CD4-positive, alpha-beta memory T cell (primary cell): ENCODE measurements at places on chromosomes 7 and 10.

DNA sequence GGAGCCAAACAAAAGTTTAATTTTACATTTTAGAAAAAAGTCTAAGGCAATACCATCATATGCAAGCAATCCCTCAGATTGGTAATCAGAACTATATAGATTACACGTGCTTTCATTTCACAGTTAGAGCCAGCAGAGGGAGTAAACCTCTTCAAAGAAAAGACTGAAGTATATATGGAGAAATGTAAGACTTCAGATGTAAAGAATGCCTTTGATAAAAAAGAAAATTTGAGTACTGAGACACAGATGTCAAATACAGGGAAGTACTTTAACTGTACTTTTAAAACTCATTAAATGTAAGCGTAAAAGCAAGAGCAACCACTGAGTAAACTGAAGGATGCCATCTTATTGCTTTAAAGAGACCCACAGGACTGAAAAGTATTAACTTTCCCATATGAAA lies 101.4 kb upstream of the FAM133B start:
- no peaks in the 10 kb centered on the region for H3K36me3 ChIP-seq
- H3K4me1 ChIP-seq, result peaks cover 32% of the 10 kb centered on the region
- H3K4me3 ChIP-seq, result no peak overlapping the region
- no peaks in the 10 kb centered on the region for H3K27me3 ChIP-seq
- H3K27ac ChIP-seq, result no peak overlapping the region

- H3K4me1 ChIP-seq, result no peaks in the 10 kb centered on the region
- no peak for DNase-seq
- H3K27me3 ChIP-seq, result no peaks in the 10 kb centered on the region
- H3K36me3 ChIP-seq, result no peaks in the 10 kb centered on the region
Measured at GRCh38 chr7:16084370-16084769, 337.0 kb downstream of the CRPPA start.

DNA sequence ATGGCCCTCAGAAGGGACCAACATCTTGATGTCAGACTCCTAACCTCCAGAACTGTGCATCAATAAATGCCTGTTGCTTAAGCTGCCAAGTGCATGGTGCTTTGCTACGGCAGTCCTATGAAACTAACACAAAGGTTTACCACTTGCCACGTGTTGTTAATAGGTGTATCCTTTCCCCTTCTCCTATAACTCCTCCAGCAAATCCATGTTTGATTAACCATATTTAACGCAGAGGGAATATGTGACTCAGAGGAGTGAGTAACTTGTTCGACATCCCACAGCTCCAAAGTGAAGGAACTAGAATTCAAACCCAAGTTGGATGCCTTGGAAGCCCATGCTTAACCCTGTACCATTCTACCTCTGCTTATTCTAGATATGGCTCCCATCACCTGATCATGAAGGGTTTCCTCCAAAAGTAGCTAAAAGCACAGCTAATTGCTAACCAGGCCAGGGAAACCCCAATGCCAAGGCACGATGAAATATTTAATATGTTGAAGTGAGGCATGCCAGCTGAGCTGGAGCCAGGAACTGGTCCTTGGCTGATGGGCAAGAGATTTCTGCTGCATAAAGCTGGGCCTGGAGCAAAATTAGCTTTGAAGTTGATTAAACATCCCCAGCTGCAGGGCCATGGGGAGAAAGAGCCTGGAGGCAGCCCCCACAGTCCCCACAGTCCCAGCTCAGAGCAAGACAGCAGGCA lies 131.9 kb downstream of the C10orf90 start:
- no peaks in the 10 kb centered on the region for H3K36me3 ChIP-seq
- DNase-seq, result no peak
- no peaks in the 10 kb centered on the region for H3K4me1 ChIP-seq
- no peaks in the 10 kb centered on the region for H3K27me3 ChIP-seq

DNA sequence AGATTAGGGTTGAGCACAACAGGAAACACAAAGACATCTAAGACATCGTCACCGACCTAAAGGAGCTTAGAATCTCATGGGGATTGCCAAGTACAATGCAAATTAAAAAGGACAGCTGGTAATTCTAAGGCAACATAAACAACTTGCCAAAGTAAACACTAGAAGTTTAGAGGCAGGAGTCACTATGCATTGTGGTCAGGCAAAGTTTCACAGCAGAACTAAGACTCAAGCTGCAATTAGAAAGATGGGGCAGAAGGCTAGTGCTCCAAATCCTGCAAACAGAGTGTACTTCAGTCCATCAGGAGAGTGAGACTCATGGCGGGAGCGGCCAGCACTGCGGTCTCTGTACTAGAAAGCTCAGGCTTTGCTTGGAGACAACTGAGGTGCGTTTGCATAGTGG lies 52.7 kb downstream of the HIPK2 start:
- H3K4me3 ChIP-seq, result no peak overlapping the region
- H3K4me1 ChIP-seq, result peaks cover 22% of the 10 kb centered on the region
- no peak for DNase-seq
- H3K27ac ChIP-seq, result no peak overlapping the region
- H3K27me3 ChIP-seq, result no peaks in the 10 kb centered on the region

DNA sequence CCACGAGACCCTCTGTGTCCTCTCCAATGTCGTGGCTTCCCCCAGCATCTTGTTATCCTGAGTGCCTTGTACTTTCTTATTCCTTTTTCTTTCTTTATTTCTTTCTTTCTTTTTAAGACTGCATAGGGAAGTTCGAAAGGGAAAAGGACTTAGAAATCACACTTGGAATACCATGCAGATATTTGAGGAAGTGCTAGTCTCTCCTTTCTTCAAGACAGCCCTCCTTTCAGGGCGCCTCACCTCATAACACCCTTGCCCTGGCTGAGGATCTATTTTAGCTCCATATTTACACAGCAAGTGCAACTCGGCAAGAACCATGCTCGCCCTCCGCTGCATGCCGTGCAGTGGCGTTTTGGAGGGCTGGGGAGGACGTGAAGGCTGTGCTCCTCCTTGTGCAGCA lies 232.3 kb upstream of the GLI3 start:
- DNase-seq, result no peak
- no peaks in the 10 kb centered on the region for H3K36me3 ChIP-seq
- H3K27ac ChIP-seq, result no peak overlapping the region

- H3K27me3 ChIP-seq, result no peaks in the 10 kb centered on the region
- H3K27ac ChIP-seq, result no peak overlapping the region
- no peak overlapping the region for H3K4me3 ChIP-seq
Measured at GRCh38 chr7:20170633-20171032, 46.6 kb downstream of the MACC1 start.

GRCh38 chr7:131109759-131110296 lies 217.8 kb upstream of the MKLN1 start:
- H3K27ac ChIP-seq, result peak overlapping the region; percentile 99
- no peaks in the 10 kb centered on the region for H3K36me3 ChIP-seq
- H3K4me1 ChIP-seq, result peaks cover 38% of the 10 kb centered on the region
- H3K27me3 ChIP-seq, result no peaks in the 10 kb centered on the region

DNA sequence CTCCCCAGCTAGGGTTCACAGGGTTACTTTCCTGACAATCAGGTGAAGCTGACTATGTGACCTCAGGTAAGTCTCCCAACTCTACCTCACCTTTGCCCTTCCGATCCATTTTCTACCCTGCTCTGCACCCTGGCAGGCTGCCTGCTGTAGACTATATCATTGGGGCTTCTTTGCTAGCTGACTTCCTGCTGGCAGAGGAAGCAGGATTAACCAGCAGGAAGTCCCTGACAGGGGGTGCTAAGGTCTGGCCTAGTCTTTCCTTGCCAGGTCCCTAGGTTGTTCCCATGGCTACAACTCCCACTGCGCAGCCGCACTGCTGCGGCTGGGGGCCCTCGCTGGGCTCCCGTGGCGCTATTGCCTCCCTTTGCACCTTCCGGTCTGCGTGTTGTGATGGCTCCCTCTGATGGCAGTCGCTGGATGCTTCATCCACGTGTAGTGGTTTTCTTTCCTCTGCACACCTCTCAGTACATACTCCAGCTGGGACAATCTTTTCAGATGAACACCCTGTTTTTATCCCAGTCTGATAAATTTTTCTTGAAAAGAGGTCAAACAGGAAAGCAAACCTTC lies 365.9 kb downstream of the REEP3 start:
- H3K27ac ChIP-seq, result no peak overlapping the region
- no peaks in the 10 kb centered on the region for H3K36me3 ChIP-seq
- DNase-seq, result no peak
- no peaks in the 10 kb centered on the region for H3K4me1 ChIP-seq

DNA sequence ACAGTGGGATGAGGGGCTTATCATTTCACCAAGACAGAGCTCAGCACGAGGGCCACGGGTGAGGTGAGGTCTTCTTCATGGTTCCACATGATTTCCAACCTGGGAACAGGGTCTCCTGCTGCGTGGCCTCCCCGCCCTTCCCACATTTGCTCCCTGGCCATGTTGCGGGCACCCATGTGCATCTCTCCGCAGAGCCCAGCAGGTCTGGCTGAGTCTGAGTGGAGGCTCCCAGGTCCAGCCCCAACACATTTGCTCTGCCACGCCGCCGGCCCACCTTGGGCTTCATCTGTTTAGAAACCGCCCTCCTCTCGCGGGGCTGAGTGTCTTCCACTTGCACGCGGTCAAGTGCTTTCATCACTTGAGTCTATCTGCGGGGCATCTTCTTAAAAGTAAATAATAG lies 14.8 kb upstream of the PRKAR1B start:
- H3K4me1 ChIP-seq, result no peaks in the 10 kb centered on the region
- H3K4me3 ChIP-seq, result no peak overlapping the region
- no peaks in the 10 kb centered on the region for H3K27me3 ChIP-seq
- H3K36me3 ChIP-seq, result peaks cover 10% of the 10 kb centered on the region
- DNase-seq, result no peak
- H3K27ac ChIP-seq, result no peak overlapping the region

DNA sequence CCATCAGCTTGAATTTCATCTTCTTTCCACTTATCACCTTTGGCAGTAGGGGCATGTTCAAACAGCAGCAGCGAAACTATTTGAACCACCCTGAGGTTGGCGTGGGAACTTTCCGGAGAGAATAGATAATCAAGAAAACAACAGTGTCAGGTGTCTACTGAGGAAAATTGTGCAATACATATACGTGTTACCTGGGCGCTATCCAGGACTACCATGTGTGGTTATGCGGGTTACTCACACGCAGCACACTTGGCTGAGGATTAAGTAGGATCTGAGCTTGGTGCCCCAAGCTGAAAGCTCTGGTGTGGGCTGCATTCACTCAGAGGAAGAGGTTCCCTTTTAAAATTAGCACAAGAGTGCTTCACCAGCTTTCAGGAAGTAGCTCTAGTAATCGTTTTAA lies 8.8 kb upstream of the ABI1 start:
- H3K4me3 ChIP-seq, result no peak overlapping the region
- no peaks in the 10 kb centered on the region for H3K36me3 ChIP-seq
- peak; percentile 18 for DNase-seq
- peaks cover 8% of the 10 kb centered on the region for H3K4me1 ChIP-seq

- H3K27me3 ChIP-seq, result no peaks in the 10 kb centered on the region
- no peak overlapping the region for H3K4me3 ChIP-seq
- no peaks in the 10 kb centered on the region for H3K36me3 ChIP-seq
- no peak overlapping the region for H3K27ac ChIP-seq
Measured at GRCh38 chr10:4391683-4392082, 434.3 kb upstream of the AKR1E2 start.

DNA sequence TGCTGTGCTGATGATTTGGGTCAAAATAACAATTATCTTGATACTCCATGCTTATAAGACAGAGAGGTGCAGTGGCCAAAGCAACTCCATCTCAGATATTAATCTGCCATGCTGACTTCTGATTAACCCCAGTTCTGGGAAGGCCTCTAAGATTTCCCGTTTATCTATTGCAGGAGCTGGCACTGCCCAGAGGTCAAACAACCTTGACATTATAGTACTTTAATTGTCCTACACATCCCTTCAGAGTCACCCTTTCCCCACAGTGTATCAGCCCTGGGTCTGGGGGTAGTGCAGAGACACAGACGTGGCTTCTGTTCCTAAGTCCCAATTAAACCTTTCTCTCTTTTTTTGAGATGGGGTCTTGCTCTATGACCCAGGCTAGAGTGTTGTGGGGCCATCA lies 63.8 kb downstream of the PARD3 start:
- DNase-seq, result no peak
- H3K36me3 ChIP-seq, result no peaks in the 10 kb centered on the region
- no peak overlapping the region for H3K27ac ChIP-seq
- H3K27me3 ChIP-seq, result no peaks in the 10 kb centered on the region
- no peak overlapping the region for H3K4me3 ChIP-seq

DNA sequence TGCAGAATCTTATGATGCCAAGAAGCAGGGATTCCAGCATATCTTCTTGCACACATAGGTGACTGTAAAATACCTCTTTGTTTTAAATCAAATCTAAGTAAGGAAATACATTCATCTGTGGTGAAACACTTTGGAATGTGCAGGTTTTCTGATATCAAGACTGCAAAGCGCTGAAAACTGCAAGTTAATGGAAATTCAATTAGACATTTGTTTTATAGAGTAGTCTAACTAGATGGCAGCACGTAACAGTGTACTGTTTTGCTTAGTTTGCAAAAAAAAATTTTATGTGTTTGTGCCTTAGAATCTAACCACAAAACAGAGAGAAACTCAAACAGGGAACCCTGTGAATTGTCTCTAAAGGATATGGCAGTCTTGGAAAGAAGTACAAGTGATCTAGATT lies 259.2 kb downstream of the HDAC9 start:
- H3K4me3 ChIP-seq, result no peak overlapping the region
- H3K27ac ChIP-seq, result no peak overlapping the region
- H3K4me1 ChIP-seq, result no peaks in the 10 kb centered on the region
- no peaks in the 10 kb centered on the region for H3K36me3 ChIP-seq
- DNase-seq, result no peak

GRCh38 chr7:93198472-93198871 lies 27.8 kb downstream of the HEPACAM2 start:
- no peak overlapping the region for H3K27ac ChIP-seq
- no peaks in the 10 kb centered on the region for H3K27me3 ChIP-seq
- DNase-seq, result no peak
- no peaks in the 10 kb centered on the region for H3K4me1 ChIP-seq
- H3K4me3 ChIP-seq, result no peak overlapping the region

DNA sequence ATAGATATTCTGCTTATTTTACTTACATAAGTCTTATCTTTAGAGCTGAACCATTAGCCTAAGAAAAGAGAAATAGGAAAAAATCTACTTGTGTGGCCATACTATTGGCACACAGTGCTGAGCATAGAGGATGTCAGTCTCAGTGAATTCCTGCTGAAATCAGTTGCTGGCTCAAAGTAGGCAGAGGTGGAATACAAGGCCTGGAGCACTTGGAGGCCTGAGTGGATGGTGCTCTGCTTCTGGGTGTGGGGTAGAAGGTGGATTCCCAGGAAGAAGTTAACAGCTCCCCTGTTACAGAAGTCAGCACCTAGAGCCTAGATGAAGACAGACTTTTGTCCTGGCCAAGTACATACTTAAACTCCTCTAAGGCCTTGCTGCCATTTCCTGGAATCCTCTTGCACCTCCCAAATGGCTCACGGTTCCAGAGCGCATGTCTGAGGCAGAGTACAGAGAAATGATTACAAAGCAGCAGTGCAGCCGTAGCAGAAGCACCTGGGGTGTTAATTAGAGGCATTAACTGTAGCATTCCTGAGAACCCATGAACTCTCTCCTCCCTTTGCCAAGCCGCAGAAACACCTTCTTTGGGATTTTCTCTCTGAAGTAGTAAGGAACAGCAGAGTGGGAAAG lies 18.0 kb upstream of the XPNPEP1 start:
- H3K27ac ChIP-seq, result no peak overlapping the region
- no peak overlapping the region for H3K4me3 ChIP-seq
- DNase-seq, result no peak
- H3K27me3 ChIP-seq, result no peaks in the 10 kb centered on the region
- H3K4me1 ChIP-seq, result peaks cover 40% of the 10 kb centered on the region
